Activated CD4-positive, alpha-beta T cell treated with anti-CD3 and anti-CD28 coated beads for 24 hours (primary cell): ENCODE measurements at places on chromosomes 1 and 21.

- DNase-seq, result no peak
Measured at GRCh38 chr1:183648042-183648441, 5.1 kb downstream of the APOBEC4 start.

- DNase-seq, result no peak
Measured at GRCh38 chr1:63787875-63788274, 14.1 kb downstream of the ROR1 start.

- no peak for DNase-seq
Measured at GRCh38 chr1:78211483-78212092, 165.8 kb downstream of the GIPC2 start.

DNA sequence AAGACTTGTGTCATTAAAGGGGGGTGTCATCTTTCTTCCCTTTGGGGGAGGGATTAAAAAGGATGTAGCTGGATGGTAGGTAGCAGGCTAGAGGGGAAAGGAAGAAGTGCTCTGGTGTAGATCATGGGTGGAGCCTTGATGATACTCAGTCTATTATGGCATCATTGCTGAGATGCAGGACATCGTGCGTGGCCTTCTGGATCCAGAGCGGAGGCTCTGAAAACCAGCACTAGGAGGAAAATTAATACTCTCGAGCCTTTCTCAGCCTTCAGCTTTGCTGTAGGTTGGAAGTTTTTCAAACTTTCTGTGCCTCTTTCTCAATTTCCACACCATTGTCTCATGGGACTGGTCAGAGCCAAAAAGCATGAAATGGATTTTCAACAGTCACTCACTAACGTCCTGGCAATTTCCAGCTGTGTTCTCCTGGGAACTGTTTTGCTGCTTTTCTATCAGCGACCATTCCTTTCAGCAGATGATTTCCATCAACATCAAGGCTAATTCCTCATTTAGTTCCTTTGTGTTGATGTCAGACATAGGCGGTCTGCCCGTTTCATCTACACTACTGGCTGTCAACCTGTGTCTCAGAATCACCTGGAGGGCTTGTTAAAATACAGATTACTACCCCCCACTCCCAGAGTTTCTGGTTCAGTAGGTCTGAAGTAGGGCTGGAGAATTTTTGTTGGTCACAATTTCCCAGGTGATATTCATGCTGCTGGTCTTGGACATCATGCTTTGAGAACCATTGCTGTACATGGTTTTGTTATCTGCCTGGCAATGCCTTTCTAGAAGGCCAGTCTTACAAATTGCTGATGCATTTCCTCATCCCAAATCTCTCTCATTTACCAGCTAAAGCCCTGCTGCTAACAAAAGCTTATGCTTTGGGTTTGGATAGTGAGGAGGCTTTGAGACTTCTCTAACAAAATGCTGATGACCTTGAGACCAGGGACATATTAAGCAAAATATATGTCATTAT lies 7.7 kb downstream of the CACNA1E start:
- no peak for DNase-seq
